ENCODE measurements at places on chromosomes 7 and 10.

GRCh38 chr7:27868131-27868550, 128.2 kb downstream of the TAX1BP1 start:
- DNase-seq = no peak

DNA sequence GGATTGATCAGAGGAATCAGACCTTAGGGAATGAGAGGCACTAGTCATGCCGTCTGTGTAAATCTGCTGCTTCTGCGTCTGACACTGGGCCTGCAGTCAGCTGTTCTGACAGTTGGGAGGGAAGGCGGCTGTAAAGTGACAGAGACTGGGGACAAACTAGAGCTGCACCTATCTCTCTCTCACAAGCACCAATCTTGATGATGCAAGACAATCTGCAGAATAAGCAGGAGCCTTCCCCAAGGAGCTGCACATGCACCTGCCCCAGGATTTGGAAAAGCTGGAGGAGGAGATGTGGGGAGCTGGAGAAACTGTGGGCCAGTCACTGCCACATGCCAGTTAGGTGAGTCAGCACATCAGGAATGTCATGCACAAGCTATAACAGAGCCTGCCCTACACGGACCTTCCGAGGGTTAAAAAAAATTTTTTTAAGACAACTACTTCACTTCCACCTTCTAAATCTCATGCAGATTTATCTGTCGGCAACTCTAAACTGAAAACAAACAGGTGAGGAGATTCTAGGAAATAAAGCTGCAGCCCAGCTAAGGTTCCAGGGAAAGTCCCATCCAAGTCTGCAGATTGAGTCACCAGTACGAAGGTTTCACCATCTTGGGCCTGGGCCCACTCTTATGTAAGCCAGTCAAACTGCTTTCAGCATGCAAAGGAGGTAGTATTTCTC, 39.2 kb downstream of the ENO4 start:
- peak; percentile 81 for DNase-seq

GRCh38 chr7:17558135-17558534, 259.7 kb downstream of the AHR start:
- DNase-seq = no peak

DNA sequence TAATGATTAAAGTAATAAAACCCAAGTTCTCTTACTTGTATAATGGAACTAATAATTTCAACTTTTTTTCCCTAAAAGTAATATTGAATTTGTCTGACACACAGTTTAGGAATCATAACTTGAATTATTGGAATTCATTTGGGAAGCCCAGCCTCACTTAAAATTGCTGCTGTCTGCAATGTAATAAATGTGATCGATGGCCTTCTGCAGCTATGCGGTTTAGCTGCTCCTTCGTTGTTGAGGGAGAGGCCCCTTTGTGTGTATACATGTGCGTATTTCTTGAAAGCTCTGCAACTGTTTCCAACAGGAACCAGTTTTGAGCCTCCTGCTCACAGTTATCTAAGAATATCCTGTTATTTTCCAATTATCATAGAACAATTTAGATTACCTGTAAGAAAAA, 152.5 kb downstream of the AKR1D1 start:
- DNase-seq = no peak

DNA sequence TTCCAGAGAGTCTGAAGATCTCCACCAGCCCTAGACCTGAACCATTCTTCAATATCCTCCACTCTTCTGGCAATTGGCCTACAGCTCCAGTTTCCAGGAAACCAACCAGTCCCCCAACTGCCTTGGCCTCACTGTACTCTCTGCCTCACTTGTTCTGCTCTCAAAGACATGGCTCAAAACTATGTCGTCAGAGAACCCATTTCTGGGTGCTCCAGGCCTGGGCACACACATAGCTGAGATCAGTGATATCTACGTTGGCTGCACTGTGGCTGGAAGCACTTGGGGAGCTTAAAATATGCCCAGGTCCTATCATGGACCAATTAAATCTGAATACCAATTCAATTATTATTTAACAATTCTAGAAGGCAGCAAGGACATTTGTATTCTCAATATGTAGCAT, 93.1 kb downstream of the COBL start:
- DNase-seq = peak; percentile 32

DNA sequence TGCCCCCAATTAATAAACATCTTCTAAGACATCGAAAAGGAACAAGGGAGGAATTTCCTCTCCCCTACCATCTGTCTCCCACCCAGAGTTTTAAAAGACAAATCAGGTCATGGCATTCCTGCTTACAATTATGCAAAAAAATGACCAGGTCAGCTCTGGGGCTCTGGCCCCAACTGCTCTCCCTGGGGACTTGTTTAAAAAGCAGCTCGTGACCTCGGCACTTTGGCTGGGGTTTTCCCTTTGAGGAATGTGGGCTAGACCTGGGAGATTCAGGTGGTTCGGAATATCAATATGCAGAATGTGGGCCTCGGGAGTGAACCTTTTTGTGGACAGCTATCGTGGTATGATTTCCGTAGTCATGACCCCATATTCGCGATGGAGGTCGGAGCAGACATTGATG, 648 bp upstream of the RADIL start:
- no peak for DNase-seq

DNA sequence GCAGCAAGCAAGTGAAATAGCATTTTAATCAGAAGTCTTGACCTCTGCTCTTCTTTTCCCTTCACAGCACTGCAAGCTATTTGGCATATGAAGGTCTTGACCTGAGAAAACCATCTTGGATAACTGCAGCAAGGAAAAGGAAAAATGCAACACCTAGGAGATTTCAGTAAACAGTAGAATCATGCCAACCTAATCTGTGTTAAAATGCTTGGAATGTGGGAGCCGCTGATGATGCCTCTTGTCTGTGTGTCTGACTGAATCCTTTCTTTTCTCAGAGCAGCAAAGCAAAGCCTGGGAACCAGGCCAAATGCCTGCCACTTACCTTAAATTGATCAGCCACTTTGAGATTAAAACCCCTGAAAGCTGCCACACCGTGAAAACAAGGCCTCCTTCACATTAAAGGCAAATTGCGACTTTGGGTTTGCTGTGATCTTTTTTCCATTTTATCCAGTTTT, 80.4 kb upstream of the CDK6 start:
- DNase-seq = no peak

DNA sequence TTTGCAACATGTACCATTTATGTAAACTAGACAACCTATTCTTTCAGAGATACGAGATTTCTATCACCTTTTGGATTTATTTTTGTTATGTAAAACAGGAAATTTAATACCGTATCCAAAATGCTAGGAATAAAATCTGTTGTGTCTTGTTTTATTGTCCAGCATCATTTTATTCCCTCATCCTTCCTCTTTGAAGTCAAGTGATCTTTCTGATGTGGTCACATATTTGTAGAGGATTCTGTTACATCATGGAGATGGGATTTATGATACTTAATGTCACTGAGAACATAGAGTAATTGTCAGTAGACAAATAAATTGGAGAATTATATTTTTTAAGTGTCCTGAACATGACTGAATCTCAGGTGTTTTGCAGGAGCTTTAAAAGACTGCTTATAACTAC, 64.7 kb downstream of the ZNF277 start:
- no peak for DNase-seq

- no peak for DNase-seq
These were observed 9.4 kb downstream of the CLDN12 start for GRCh38 chr7:90412458-90413184.

- no peak for DNase-seq
These were observed 48.4 kb downstream of the TES start for GRCh38 chr7:116258734-116259133.

DNA sequence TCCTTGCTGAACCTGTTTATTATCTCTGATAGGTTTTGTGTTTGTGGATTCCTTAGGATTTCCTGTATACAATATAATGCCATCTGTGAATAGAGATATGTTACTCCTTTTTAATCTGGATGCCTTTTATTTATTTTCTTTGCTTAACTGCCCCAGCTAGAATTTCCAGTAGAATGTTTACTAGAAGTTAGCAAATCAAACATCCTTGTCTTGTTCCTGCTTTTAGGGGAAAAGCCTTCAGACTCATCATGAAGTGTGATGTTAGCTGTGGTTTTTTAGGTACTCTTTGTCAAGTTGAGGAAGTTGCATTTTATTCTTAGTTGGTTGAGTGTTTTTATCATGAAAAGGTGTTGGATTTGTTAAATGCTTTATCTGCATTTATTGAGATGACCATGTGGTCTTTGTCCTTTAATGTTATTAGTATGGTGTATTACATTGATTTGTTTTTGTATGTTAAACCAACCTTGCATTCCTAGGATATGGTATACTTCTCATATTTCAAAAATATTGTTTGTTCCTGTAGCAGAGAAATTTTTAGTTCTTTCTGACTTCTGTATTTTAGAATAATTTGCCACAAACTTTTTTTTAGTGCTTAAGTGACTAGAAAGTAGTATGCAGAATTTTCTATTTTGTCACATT, 24.3 kb downstream of the PPP2R2D start:
- no peak for DNase-seq

DNA sequence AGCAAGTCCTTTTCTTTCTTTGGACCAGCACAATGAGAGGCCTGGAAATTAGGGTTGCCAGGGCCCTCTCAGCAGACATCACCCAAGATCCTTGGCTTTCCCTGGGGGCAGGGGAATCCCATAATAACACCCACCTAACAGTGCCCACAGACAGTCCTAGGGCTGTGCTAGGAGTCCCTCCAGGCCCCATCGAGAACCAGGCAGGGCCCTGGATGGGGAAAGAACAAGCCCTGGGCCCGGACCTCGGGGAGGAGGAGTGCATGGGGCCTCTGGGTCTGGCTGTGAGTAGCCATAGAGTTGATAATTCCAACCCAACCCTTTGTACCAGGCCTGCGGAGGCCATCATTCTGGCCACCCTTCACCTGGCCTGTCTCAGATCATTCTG, 201.2 kb upstream of the ZMIZ1 start:
- no peak for DNase-seq

- DNase-seq = no peak
These were observed 141.8 kb upstream of the ASAH2 start for GRCh38 chr10:50392966-50393718.

GRCh38 chr7:28311670-28312069, 100.6 kb upstream of the CREB5 start:
- no peak for DNase-seq

DNA sequence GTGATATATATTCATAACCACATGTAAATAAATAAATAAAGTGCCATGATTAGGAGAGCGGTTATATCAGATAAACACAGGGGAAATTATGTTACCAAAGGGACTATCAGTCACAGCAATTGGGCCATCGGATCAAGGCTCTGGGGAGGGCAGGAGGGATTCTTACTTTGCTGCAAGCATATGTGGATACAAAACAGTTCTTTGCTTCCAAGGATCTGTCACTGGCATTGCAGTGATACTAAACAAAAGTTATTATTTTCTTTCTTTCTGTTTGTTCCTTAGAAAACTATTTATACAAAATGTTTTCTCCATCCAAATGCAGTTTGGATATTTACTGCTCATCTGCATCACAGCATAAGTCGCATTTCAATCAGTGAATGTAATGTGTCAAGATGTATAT, 188.4 kb upstream of the MGMT start:
- no peak for DNase-seq

GRCh38 chr7:16268821-16269768, 152.2 kb downstream of the CRPPA start:
- no peak for DNase-seq

GRCh38 chr7:129213828-129214227, 11.0 kb upstream of the AHCYL2 start:
- no peak for DNase-seq

DNA sequence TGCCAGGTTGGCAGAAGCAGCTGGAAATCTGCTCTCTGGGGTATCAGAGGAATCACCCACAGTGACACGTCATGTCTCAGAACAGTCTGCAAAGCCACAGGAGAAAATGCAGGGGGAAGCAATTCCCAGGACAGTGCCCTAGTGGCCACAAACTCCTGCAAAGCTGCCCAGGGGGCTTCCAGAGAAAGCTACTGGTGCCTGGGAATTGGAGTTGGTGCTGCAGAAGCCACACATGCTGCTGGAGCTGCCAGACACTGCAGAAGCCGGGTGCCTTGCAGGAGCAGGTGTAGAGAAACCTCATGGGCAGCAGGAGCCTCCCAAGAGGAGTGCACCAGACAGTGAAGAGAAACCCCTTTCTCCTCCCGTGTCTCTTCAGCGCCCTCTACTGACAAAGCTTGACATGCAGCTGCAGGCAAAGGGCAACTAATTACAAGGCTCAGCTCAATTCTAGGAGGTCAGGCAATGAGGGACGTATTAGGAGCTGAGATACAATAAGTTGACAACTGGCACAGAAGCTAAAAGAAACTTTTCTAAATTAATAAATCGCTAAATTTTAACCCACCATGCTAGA, 30.2 kb upstream of the NUB1 start:
- DNase-seq = no peak

DNA sequence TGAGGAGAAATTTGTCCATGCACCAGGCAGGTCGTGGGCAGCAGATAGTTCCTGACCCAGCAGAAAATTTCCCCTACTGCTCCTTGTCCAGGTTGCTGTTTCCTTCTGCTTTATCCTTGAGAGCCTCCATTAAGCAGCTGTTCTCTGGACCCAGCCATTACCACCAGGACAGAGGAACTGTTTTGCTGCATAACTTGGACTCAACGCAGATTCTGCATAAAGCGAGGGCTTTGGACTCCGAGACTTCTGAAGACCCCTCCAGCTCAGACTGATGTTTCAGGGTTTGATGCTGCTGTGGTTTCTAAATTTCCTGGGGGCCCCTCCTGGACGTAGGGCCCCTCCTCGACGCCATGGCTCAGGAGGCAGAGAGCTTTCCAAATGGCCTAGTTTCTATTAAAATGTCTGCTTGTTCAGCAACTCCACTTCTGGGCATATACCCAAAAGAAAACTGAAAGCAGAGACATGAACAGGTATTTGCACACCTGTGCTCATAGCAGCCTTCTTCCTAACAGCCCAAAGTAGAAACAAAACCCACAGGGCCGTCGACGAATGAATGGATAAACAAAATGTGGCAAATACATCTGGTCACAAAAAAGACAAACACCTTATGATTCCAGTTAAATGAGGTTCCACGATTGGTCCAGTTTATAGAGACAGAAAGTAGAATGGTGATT, 28.3 kb upstream of the LMTK2 start:
- no peak for DNase-seq

- no peak for DNase-seq
These were observed 97.9 kb downstream of the ANKIB1 start for GRCh38 chr7:92343714-92344113.

DNA sequence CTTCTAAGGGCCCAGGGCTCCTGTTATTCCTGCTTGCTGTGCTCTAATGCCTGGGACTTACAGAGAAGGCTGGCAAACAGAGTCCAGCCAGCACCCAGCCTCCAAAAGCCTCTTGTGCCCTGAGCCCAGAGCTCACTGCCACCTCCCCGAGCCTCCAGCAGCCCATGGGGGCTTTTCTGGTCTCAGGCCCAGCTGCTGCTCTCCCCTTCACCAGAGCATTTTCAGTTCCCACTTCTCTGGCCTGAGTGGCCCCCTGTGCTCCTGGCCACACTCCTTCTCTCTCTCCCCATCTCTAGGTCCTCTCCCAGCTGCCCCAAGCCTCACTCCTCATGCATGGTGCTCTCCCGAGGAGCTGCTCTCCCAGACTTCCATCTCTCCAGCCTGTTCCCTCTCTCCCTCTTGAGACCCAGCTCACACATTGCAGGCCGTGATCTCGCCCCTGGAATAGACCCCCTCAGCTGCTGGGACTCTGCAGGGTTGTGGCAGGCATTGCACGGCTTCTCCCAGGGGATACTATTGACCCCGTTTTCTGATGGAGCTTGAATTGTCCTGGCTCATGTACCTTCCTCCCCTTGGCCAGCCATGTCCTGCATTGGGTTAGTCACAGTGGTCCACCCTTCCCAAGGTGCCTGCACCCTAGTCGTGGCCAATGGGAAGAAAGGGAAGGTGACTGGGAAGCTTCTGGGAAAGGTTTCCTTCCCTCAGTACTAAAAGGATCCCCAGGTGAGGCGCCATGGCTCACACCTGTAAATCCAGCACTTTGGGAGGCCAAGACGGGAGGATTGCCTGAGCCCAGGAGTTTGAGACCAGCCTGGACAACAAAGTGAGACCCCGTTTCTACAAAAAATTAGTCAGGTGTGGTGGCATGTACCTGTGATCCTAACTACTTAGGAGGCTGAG, 9.0 kb upstream of the RASSF4 start:
- peak; percentile 40 for DNase-seq

Data from right atrium auricular region (tissue), 2 donors.